ENCODE measurements at places on chromosomes 5 and 9.

DNA sequence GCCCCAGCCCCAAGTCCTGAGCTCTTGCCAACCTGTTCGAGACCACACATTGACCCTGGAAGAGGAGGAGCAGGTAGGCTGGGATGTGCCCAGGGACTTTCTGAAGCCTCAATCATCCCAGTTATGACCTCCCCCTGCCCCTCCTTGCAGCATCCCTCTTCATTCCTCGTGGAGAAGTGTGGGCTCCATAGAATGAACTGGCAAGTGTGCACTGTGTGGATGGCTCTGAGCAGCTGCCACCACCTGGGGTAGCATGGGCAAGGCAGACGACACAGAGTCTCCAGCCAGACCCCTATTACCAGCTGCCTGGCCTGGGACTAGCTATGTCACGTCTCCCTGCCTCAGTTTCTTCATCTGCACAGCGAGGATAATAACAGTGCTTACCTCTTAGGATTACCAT lies 33.5 kb downstream of the GADD45G start:
- no peak for DNase-seq

DNA sequence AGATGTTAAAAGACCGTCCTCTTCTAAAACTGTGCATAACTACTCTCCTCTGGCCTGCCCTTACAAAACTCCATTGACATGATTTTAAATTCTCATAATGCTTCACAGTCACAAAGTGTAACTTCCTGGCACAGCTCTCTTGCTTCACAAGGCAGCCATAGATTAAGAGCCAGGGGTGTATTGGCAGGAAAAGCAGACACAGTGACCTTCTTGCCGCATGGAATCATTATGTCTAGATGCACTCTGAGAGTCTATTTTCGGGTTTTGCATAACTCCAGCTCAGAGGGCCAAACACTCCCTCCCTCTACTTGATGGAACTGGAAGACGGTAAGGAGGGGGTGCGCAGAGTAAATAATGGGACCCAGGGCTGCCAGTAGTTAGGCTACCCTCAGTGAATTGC lies 110.1 kb downstream of the MARCHF3 start:
- peak; percentile 18 for DNase-seq

GRCh38 chr5:59789197-59789596 lies 104.3 kb downstream of the PDE4D start:
- no peak for DNase-seq

- no peak for DNase-seq
These were observed 243.6 kb downstream of the PRELID2 start for GRCh38 chr5:145591578-145591977.

- DNase-seq, result no peak
These were observed 30.8 kb downstream of the ANKRD33B start for GRCh38 chr5:10594591-10595210.

DNA sequence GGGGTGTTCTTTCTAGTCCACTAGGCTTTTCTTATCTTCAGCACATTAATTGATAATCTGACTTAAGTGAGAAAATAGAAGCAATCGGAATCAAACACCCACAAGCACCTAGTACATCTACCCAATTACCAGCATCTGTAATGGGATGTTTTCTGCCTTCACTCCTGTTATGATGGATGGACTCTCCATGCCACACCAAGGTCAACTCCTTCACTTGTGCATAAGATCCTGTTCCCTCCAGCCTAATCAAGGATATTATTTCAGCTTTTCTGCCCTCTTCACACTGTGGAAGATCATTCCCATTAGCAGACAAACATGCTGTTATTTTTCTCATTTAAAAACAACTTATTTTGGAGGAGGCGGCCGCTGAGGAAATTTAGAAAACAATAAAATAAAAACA lies 162.0 kb upstream of the EDIL3 start:
- no peak for DNase-seq

Measured in fibroblast of the conjunctiva (primary cell).